ENCODE measurements at places on chromosomes 12 and 14.

DNA sequence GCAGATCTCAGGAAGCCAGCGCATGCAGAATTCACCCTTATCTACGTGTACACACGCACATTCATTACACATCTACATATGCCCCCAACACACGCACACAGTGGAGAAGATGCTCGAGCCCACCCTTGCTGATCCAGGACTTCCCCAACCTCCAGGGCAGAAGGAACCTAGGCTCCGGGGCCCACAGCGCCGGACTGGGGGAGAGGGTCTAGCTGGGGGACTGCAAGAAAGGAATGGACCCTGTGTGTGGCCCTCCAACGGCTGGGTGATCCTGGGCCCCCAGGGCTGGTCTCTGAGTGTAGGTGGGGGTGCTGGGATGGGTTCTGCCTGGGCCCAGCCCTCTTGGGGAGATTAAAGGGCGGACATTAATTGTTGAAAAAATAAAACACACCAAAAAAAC, 128.1 kb upstream of the C14orf180 start:
- no peaks in the 10 kb centered on the region for H3K36me3 ChIP-seq
- no peaks in the 10 kb centered on the region for H3K4me1 ChIP-seq
- no peaks in the 10 kb centered on the region for H3K27me3 ChIP-seq
- no peak for DNase-seq
- H3K4me3 ChIP-seq, result no peak overlapping the region

DNA sequence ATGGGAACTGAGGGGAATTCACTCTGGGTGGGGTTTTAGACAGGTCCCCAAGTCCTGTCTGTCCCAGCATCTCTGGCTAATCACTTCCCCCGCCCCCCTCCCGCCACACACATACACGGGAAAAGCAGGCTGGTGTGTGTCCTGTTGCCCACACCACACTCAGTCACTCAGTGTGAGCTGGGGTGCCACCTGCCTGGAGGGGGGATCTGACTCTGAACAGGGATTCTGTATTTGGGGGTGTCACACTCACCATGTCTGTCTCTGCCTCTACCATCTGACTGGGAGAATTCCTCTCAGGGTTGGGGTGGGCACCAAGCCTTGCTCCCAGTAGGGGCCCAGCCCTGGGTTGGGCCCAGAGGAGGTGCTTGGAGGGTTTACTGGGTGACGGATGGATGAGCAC, 31.1 kb downstream of the SH2B3 start:
- no peak for DNase-seq
- H3K27ac ChIP-seq, result no peak overlapping the region
- peaks cover 18% of the 10 kb centered on the region for H3K4me1 ChIP-seq
- H3K4me3 ChIP-seq, result no peak overlapping the region

DNA sequence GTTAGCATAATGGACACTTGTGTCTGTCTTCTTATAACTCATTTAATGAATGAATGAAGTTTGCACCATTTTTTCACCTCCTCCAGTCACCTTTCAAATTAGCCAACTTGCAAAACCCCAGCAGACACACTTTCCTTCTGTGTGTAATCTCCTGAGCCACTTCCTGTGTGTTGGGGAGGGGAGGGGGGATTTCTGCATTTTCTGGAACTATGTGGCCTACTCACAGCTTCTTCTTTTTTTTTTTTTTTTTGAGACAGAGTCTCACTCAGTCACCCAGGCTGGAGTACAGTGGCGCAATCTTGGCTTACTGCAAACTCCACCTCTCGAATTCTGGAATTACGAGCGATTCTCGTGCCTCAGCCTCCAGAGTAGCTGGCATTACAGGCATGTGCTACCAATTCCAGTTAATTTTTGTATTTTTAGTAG, 4.1 kb upstream of the SERPINA1 start:
- H3K4me1 ChIP-seq, result peaks cover 23% of the 10 kb centered on the region
- no peaks in the 10 kb centered on the region for H3K36me3 ChIP-seq
- H3K27me3 ChIP-seq, result no peaks in the 10 kb centered on the region
- no peak overlapping the region for H3K27ac ChIP-seq

DNA sequence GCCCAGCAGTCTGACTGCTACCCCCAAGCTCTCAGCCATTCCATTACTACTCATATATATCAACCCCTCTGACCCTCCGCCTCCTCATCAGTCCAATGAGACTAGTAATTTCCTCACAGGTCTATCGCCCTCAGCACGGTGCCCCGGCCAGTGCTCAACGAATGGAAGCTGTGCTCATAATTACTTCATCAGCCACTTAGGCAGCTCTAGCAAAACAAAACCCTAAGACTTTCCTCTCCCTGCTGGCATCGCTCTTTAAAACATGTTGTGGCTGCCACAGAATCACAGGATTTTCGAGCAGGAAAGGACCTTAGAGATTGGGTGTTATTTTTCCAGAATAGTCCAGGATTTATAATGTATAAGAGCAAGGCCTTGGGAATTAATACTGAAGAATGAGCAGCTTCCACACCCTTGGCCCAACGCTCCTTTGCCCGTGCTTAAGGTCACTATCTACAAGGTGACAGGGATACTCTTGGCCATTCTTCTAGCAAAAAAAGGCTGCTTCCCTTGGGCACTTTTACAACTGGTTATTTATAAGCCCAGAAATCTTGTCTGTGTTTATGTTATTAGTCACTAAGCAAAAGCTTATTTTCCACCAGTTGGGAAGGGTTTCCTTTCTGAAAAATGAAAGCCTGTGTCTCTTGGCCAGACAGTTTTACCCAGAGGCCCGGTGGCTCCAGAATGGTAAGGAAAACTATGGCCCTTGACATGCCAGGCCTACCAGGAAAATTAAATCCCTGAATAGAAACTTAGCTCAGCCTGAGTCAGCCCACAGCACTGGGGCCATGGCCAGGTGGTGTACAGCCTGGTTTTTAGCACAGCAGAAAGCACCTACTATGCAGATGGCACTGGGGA, 47.9 kb downstream of the NUAK1 start:
- DNase-seq, result no peak
- no peaks in the 10 kb centered on the region for H3K4me1 ChIP-seq
- no peak overlapping the region for H3K4me3 ChIP-seq
- peak overlapping the region; percentile 48 for H3K27ac ChIP-seq
- H3K36me3 ChIP-seq, result no peaks in the 10 kb centered on the region

DNA sequence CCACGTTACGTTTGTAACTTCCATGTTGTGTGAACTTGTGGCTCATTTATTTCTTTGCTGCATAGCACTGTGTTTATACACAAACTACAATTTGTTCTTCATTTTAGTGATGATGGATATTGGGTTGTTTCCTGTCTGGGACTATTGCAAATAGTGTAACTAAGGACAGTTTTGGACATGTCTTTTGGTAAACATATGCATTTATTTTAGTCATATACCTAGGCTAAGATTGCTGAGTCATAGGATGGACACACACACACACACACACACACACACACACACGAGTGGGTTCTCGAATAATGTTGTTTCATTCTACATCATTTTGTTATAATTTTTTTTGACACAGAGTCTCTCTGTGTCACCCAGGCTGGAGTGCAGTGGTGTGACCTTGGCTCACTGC, 123.5 kb upstream of the CAND1 start:
- no peak overlapping the region for H3K4me3 ChIP-seq
- H3K27ac ChIP-seq, result no peak overlapping the region
- H3K4me1 ChIP-seq, result no peaks in the 10 kb centered on the region
- H3K27me3 ChIP-seq, result no peaks in the 10 kb centered on the region
- no peak for DNase-seq

DNA sequence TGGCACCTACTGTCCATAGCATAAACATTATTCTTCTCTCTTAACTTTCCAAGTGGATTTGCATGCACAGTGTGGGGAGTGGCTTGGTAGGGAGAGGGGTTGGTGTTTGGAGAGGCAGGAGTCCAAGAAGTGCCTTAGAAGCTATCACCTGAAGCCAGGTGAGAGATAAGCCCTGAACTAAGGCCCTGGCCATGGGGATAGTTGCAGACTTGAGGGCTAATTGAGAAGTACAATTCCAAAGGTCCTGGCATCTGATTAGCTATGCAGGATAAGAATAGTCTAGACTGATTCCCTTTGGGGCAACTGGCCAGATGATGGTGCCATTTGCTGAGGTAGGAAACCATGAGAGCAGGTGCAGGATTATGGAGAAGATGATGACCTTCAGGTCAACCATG, 2.0 kb upstream of the PCK2 start:
- H3K27me3 ChIP-seq, result no peaks in the 10 kb centered on the region
- no peaks in the 10 kb centered on the region for H3K36me3 ChIP-seq
- H3K27ac ChIP-seq, result no peak overlapping the region
- peaks cover 10% of the 10 kb centered on the region for H3K4me1 ChIP-seq

GRCh38 chr14:87901652-87902051, 91.3 kb downstream of the GALC start:
- no peak overlapping the region for H3K4me3 ChIP-seq
- H3K27ac ChIP-seq, result no peak overlapping the region
- DNase-seq, result no peak
- H3K36me3 ChIP-seq, result no peaks in the 10 kb centered on the region
- H3K27me3 ChIP-seq, result no peaks in the 10 kb centered on the region
- no peaks in the 10 kb centered on the region for H3K4me1 ChIP-seq

DNA sequence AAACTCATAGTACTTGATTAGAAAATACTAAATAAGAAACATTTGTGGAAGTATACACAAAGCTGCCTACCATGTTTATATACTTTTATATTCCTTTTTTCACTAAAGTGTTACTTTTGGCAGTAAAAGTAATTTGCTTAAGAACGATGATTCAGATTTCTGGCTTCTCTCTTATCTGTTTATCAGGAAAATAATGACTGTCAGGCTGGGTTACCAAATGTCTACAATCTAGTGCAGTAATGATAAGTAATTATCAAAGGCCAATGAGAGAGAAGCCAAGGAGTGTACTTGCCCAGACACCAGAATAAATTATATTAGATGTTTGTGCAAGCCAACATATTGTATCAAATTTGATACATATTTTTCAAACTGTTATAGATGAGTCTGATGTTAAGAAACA, 113.4 kb downstream of the RALGAPA1 start:
- H3K4me3 ChIP-seq, result no peak overlapping the region
- no peaks in the 10 kb centered on the region for H3K36me3 ChIP-seq
- H3K27me3 ChIP-seq, result no peaks in the 10 kb centered on the region
- no peaks in the 10 kb centered on the region for H3K4me1 ChIP-seq

GRCh38 chr12:116390401-116391335, 113.2 kb upstream of the MED13L start:
- DNase-seq, result no peak
- H3K4me1 ChIP-seq, result peaks cover 15% of the 10 kb centered on the region
- H3K27ac ChIP-seq, result no peak overlapping the region
- no peak overlapping the region for H3K4me3 ChIP-seq
- H3K27me3 ChIP-seq, result no peaks in the 10 kb centered on the region
- H3K36me3 ChIP-seq, result no peaks in the 10 kb centered on the region

GRCh38 chr14:95961481-95961880, 77.7 kb upstream of the C14orf132 start:
- no peaks in the 10 kb centered on the region for H3K36me3 ChIP-seq
- H3K27ac ChIP-seq, result no peak overlapping the region
- no peak overlapping the region for H3K4me3 ChIP-seq
- H3K27me3 ChIP-seq, result no peaks in the 10 kb centered on the region
